ENCODE measurements at places on chromosomes 16 and 17.

DNA sequence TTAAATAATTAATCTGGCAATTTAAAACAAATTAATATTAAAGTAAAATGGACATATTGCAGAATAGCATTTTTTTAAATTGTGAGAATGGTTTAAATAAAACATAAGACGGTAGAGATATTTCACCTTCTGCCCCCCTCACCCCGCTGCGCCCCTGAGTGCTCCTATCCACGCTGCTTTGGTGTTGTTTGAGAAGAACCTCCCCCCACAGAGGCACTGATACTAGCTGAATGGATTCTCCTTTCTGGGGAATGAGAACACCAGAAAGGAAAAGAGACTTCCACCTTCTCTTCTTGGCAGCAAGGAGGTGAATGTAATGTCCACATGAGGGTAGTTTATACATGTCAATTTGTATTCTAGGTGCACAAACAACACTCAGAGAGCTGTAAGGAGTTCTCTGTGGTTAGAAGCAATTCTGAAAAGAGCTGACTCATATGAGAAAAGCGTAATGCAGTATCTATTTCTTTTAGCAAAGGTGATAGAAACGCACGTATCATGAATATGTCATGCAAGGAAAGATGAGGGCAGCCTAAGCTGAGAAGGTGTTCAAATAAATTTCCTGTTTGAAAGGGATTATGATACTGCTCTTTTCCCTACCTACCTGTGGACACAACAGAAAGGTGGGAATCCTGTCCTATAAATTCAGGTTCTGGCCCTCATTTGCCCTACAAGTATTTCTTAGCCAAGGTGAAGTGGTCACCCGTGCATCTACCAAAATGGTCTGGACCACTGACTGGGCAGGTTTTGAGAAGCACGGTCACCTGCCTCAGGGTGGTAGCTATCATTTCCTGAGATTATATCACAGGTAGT is 126.9 kb downstream of the PARN start:
- DNase-seq = peak; percentile 87

DNA sequence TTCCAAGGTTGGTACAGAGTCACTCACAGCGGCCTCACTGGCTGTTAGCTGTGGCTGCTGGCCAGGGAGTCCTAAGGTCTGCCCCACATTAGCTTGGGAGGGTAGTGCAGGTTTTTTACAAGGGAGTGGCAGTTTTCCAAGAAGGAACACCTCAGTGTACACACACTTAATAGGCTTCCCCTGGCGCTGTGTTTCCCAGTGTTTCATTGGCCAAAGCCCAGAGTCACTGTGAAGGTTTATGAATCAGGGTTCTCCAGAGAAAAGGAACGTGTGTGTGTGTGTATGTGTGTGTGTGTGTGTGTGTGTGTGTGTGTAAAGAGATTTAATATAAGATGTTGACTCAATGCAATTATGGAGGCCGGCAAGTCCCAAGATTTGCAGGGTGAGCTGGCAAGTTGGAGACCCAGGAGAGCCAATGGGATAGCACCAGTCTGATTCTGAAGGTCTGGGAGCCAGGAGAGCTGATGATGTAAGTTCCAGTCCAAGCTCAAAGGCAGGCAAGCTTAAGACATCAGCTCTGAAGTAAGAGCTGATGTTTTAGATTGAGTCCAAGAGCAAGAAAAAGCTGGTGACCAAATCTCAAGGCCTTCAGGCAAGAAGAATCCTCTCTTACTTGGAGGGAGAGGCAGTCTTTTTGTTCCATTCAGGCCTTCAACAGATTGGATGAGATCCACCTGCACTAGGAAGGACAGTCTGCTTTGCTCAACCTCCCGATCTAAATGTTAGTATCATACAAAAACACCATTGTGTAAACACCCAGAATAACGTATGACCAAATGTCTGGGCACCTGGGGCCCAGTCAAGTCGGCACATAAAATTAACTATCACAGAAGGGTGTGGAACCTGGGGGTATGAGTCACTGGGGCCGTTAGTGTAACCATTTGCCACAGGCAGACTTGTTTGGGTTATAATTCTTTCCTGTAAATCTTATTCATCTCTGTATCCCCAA is 206.8 kb downstream of the PRKCA start:
- peak; percentile 73 for DNase-seq

- no peak for DNase-seq
These were observed 715.1 kb downstream of the CDH11 start for GRCh38 chr16:64406770-64407181.

GRCh38 chr17:62809656-62810055 is 1.5 kb upstream of the MARCHF10 start:
- DNase-seq = no peak

DNA sequence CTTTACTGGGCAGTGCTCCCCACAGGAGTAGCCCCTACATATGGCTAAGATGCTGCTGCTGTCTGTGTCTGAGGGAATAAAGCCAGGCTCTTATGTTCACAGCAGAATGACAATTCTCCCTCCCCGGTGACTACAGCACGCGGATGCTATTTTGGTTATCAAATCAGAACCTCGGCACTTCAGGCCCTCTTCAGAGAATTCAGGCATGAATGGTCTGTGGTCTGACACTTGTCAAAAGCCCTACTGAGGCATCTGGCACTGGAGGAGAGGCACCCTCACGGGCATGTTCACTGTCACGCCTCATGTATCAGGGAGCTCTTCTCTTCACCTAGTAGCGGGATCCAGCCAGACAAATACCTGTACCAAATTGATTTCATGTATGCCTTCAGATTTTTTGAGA is 30.4 kb downstream of the KIAA0513 start:
- DNase-seq = no peak

DNA sequence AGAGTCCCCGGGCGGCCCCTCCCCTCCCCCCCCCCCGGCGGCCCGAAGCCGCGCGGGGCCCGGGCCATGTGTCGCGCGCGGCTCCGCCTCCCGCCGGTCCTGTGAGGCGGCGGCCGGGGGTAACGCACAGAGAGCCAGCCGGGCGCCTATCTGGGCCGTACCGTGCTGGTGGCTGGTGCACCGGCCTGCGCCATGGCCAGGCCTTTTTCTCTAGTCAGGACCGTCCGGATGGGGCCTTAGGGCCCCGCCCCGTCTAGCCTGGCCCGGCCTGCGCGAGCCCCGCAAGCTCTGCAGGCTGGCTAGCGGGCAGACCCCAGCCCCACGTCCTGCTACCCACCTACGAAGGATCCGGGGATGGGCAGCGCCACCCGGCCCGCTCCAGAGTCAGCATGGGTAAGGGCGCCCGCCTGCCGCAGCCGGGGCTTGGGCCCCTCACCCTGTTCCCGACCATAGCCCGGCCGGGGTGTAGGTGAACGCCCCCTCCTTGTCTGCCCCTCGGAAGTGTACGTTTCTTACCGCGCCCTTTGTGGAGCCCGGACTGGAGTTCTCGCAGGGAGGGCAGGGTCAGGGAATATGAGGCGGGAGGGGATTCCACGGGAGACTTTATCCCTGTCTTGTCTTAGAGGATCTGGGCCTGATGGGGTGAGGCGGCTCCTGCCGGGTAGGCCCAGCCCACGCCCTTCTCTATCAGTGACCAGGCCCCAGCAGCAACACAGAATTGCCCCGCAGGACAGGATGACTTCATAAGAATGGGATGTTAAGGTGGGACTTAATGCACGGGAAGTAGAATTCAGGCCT is at the start of gene CENPT:
TSS of gene CENPT (minus strand) at position 630 of the 798 bp plus-strand sequence. CDS start 13,834 bp downstream, outside the sequence.
- DNase-seq = peak; percentile 70

DNA sequence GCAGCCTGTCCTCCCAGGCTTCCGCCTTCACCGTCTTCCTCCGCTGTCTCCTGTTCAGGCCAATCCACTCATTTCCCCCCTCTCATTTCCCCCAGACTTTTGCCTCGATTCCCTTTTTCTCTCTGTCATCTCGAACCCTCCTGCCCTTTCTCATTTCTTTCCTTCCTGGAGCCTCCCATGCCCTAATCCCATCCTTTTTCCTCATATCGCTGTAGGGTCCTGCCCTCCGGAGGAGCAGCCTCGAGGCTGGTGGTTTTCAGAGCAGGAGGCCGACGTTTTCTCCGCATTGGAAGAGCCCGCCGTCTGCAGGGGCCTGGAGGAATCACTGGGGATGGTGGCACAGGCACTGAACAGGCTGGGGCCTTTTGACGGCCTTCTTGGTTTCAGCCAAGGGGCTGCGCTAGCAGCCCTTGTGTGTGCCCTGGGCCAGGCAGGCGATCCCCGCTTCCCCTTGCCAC is 597 bp downstream of the OVCA2 start:
- no peak for DNase-seq

- DNase-seq = no peak
These were observed 19.1 kb downstream of the ZNRF1 start for GRCh38 chr16:75017670-75018525.

- no peak for DNase-seq
These were observed 124.4 kb downstream of the CCDC144A start for GRCh38 chr17:16814439-16814838.

GRCh38 chr17:28528327-28529012 is 22.3 kb downstream of the FOXN1 start:
- no peak for DNase-seq

DNA sequence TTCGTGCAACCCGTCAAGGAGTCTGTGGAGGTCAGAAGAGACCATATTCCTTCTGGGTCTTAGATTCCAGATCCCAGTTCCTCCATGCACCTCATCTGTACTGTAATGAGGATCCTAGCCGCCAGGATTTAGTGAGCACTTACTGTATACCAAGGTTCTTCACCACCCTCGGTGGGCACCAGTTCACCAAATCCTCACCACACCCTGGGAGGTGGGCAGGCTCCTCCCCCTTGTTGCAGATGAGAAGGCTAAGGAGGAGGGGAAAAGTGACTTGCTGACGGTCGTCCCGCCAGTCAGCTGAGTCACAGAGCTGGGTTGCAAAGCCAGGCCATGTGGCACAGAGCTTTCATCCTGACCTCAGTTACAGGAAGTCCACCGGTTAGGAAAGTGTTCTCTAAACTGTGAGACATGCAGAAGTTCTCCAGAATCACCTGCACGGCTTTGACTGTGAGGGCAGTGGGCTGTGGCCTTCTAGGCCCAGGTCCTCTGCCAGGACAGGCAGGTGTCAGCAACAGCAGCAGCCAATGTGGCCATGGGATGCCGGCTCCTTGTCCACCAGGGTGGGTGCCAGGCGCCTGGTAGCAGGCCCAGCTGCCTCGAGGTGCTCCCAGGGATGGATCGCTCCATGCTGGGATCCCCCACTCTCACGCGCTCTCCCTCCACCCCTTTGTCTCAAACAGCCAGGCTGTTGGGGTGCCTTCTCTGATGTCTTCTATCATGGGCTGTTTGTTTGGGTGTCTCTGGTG is 240.3 kb upstream of the GSE1 start:
- peak; percentile 81 for DNase-seq

- no peak for DNase-seq
These were observed 115.7 kb downstream of the ZNF423 start for GRCh38 chr16:49740256-49740655.

GRCh38 chr16:81810361-81810760 is 31.3 kb downstream of the PLCG2 start:
- DNase-seq = no peak

DNA sequence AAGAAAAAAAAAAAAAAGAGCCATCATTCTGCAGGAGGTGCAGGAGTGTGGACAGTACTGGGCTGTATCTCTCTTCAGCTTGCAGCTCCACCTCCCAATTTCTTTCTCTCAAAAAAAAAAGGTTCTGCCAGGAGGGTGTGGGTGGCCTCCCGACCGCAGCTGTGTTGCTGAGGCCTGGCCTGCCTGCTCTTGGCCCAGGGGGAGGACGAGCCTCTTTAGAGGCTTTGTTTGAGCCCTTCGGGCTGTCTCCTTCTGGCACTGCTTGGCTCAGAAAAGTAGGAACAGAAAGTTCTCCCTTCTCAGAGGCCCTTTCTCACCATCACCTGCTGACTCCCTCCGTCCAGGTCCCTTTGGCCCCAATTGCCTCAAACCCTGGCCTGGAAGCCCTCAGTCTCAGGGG is 22.2 kb upstream of the C17orf107 start:
- DNase-seq = no peak

- no peak for DNase-seq
These were observed 22.1 kb downstream of the SLC7A6 start for GRCh38 chr16:68286153-68287074.

DNA sequence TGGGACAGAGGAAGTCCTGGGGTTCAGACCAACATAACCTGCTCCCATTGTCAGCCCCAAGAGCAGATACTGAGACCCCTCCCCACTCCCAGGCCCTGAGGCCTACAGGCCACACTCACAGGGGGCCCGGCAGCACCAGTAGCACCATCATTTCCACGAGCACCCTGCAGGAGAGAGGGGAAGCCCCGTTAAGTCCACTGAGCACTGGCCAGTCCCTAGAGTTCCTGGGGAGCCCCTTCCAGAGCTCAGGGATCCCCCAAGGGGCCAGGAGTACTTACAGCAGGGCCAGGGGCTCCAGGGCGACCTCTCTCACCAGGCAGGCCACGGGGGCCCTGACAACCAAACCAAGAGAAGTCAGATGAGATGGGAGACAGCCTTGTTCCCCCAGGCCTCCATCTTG is 5.4 kb downstream of the COL1A1 start:
- no peak for DNase-seq

DNA sequence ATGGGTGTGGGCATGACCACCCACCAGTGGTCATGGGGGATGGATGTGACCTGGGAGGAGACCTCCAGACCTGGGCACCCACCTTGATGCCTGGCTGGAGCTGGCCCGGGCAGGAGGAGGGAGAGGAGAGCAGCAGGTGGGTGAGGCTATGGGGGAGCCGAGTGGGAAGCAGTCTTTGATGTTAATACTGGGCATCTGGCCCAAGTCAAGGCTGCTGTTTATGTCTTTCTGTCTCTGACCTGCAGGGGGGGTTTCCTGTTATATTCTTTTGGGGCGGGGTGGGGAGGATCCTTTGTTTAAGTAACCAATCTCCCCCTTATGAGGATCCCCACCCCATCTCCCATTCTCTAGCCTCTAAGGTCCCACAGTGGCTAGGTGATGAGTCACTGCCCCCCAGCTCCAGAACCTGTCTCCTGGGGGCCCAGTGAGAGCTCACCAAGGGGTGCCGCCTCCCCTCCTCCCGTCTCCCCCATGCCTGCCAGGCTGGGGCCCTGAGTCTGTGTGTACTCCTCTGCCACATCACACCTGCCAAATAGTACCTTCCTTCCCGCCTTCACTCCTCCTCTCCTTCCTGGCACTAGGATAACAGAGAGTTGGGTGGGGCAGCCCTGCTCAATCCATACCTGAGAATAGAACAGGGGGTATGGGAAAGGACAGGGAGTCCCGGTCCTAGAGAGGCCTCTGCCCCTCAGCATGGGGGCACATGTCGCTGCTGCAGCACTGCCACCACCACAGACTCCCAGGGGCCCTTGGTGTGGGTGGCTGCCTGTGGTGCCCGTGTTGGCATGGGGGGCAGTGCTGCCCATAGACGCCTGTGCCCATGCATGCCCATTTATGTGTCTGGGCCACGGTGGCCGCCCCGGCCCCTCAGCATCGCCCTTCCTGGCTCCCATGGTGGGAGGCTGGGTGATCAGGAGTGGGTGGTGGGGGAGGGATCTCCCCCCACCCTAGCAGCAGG is 7.3 kb downstream of the THRA start:
- no peak for DNase-seq

- no peak for DNase-seq
These were observed 11.3 kb downstream of the TIMM22 start for GRCh38 chr17:1008008-1008761.

DNA sequence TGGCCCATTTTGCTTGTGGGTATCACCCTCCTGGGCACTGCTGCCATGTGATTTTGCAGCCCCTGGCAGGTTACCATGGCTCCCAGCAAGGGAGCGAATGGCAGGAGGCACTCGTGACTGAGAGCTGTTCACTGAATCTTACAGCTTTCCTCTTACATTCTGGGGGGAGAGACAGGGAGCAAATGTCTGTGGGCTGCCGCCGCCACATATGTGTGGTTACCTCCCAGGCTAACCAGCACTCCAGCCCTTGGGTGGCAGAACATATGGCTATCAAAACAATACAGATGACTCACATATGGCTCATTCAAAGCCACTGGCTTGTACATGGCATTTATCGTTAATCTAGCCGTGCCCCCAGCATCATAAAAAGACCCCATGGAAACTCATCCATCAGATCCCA is 19.8 kb downstream of the GTF3C1 start:
- DNase-seq = peak; percentile 87

GRCh38 chr17:74554909-74555308 is 9.0 kb upstream of the CD300C start:
- DNase-seq = no peak
